ENCODE measurements at places on chromosomes 6 and 20.

- DNase-seq = no peak
Observed at GRCh38 chr6:52016915-52017748, 70.3 kb downstream of the PKHD1 start.

DNA sequence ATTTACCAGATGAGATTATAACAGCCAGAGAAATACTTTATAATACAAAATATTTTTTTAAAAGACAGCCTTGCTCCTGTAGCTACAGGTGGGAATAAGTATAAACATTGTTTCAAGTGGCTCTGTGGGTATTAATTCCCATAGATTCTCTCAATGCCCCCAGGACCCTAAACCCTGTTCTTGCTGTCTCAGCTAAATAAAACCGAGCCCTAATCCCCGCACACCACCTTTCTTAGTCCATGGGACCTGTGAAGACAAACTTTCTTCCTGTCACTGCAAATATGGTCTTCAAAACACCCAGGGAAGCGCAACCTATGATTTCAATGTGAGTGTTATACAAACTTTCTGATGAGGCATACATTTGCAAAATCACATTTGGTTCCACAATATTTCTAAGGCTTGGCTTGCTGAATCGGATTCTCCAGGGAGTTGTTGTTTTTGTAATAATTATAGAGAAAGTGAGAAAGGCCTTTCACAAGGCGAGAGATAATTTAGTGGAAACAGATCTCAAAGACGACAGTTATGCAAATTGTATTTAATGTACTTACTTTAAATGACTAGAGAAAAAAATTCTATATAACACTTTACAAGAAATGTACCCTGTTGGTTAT is 11.1 kb downstream of the SMLR1 start:
- no peak for DNase-seq

- DNase-seq = no peak
Observed at GRCh38 chr6:37463110-37463509, 30.1 kb downstream of the CMTR1 start.

GRCh38 chr20:2395136-2395535 is 14.4 kb downstream of the TGM6 start:
- DNase-seq = no peak

DNA sequence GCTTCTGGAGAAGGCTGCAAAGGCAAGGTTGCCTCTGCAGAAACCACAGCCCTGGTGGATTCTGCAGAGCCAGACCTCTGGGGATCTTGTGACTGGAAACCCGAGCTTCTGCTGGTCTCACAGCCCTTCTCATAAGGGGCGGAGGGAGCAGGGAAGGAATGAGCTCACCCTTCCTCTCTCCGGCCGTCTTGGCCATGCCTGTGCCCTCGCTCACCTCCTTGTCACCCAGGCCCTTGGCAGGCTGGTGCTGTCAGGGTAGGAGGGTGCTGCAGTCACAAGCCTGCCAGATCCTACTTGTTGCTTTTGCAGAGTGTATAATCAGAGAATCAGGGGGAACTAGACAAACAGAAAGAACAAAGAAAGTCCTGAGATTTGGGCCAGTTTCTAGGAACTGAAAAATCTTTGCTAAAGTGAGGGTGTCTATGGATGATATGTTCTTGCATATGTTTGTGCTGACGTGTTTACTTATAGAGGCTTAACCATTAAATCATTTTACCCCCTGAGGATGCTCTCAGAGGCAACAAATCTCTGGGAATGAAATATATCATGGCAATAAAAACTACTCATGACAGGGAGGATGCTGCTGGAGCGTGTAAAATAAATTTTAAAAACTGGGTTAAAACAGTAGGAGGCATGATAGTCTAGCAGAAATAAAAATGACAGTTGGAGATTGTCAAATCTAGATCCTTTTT is 244.9 kb upstream of the SOX4 start:
- peak; percentile 64 for DNase-seq

GRCh38 chr6:65989676-65990075 is 282.6 kb upstream of the EYS start:
- DNase-seq = no peak

- DNase-seq = peak; percentile 48
Observed at GRCh38 chr6:145214570-145214969, 520.8 kb downstream of the EPM2A start.

DNA sequence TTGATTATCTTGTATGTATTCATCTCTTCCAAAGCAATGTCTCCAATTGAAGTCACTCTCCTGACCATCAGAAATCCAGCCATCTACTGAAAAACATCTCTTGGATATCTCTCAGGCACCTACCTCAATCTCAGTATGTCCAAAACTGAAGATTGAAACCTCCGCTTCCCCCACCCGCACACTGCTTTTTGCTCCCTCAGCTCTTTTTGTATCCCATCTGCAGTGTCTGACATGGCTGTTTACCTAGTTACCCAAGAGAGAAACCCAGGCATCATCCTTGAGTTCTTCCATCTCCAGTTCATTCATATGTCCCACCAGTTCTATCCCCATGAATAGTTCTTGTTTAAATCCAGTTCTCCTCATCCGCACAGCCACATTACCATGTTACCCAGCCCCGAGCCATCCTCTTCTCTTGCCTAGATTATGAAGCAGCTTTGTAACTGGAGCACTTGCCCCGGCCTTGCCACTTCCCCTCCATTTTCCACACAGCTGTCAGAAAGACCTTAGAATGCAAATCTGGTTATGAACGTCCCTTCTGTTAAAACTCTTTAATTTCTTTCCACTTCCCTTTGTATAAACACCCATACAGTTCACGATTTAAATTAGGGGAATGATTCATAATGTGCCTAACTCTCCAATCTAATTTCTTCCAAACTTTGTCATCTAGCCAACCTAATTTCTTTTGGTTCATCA is 40.5 kb upstream of the GCLC start:
- no peak for DNase-seq

DNA sequence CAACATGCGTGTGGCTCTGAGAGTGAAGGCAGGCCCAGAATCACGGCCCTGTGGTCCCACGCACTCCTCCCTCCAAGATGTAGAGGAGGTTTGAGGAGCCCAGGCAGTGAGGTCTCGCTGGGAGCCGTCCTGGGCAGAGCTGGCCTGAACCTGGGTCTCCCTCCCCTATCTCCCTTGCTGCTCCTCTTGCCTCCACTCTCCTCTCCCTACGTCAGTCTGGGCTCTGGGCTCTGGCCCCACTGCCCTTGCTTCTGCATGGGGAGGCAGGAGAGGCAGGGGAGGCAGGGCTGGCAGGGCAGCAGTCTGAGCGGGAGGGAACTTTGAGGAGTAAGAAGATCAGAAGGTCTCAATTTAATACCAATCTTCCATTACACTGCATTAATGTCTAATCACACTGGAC is 375.1 kb downstream of the ZFAND3 start:
- DNase-seq = no peak

DNA sequence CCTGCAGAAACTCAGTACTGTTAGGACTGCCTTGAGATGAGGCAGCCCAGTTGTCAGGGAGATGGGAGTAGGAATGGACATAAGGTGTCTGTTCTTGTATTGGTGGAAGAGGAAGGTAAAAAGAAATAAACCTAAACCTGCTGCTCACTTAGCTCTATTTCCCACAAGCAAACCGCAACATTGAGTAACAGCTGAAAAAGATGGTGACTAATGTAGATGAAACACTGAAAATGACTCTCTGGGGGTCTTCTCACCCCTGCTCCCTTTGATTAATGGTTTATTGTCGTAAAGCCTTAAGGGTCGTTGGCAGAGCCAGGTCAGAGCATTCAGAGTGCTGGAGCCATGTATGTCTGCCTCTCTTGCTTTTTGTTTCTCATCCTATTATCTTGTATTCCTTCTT is 87.5 kb downstream of the FOXO3 start:
- peak; percentile 59 for DNase-seq

GRCh38 chr6:6595952-6596351 is 7.4 kb downstream of the LY86 start:
- DNase-seq = no peak

GRCh38 chr6:24148684-24149083 is 22.7 kb downstream of the NRSN1 start:
- DNase-seq = no peak

DNA sequence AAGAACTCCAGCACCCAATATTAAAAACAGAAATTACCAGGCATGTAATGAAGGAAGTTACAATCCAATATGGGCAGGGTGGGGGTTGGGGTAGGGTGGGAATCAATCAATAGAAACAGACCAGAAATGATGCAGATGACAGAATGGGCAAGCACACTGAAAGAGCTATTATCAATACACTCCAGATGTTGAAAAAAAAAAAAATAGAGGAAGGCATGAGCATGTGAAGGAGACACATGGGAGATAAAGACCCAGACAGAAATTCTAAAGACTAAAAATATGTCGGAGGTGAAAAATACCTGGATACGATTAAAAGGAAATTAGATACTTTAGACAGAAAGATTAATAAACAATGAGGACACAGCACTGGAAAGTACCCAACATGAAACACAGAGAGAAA is 19.1 kb upstream of the ZC3H12D start:
- no peak for DNase-seq

DNA sequence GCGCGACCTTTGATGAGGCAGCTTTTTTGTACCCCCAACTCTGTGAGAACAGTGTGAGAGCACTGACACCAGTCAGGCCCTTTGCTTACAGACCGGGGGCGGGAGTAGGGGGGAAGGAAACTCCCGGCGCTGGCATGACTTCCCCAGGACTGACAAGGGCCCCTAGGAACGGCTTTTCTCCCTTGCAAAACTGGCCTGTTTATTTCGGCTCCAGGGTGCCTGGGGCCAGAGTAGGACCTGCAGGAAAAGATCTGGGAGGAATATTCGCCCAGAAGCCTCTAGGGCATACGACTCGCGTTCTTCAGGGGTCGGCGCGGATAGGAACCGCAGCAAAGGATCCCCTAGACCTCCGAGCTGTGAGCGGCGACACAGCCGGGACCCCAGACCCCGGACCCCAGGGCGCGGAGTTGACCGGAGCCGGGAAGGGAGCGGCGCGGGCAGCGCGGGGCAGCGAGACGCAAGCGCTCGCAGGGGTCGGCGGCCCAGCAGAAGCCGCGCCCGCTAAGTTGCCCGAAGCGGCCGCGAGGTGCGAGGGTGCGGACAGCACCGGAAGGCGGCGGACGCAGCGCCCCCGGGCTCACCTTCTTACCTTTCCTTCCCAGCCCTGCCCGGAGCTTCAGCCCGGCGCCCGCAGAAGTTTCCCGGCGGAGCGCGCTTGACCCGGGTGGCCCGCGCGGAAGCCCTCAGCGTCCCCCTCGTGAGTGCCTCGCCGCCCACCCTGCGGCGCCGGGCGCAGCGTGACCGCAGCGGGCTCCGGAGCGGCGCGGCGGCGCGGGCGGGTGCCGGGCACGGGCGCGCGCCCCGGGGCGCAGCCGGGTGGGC is at the start of gene POPDC3:
Gene POPDC3, minus strand, starts transcription at position 771 of the 822 bp plus-strand sequence. CDS start 18,105 bp downstream, outside the sequence.
- DNase-seq = peak; percentile 57

DNA sequence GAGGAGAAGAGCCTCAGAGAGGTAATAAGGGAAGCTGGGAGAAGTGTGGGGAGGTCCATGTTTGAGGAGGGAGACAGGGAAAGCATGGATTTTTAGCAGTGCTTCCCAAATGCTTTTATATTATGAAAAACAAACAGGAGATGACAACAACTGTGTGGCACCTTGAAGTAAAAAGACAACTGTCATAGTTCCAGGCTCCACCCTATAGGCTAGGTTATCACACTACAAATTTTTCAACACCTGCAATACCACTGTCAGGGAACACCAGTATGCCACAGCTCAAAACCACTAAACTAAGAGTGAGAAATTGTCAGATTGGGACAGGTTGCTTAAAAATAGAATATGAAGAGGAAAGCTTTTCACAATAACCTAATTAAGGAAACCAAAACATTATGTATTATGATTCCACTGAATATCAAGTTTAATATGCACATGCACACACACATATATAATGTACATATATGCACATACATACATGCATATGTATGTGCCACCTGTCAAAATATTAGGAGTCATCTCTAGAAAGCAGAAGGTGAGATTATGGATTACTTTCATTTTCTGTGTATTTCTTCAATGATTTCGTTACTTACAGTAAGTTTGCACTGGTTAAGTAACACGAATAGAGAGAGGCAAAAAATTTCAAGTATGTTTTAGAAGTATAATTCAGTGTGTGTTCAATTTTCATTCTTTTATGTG is 261.2 kb downstream of the PTPRK start:
- DNase-seq = no peak

DNA sequence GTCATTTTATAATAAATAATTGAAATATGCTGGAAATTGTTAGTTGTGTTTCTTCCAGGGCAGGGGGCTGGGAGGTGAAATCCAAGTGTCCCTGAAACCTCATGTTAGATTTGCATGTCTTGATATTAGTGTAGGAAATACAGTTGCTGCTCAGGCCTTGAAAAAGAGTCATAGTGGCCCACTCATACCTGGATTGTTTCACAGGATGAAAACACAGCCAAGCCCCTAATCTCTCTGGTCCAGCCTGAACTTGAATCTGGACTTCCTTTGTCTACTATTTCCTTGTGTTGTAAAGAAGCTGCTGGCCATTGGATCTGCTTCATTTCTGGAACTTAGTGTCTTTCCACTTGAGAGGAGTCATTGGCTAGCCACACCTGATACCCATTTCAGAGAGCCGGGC is 108.8 kb upstream of the JARID2 start:
- DNase-seq = no peak

DNA sequence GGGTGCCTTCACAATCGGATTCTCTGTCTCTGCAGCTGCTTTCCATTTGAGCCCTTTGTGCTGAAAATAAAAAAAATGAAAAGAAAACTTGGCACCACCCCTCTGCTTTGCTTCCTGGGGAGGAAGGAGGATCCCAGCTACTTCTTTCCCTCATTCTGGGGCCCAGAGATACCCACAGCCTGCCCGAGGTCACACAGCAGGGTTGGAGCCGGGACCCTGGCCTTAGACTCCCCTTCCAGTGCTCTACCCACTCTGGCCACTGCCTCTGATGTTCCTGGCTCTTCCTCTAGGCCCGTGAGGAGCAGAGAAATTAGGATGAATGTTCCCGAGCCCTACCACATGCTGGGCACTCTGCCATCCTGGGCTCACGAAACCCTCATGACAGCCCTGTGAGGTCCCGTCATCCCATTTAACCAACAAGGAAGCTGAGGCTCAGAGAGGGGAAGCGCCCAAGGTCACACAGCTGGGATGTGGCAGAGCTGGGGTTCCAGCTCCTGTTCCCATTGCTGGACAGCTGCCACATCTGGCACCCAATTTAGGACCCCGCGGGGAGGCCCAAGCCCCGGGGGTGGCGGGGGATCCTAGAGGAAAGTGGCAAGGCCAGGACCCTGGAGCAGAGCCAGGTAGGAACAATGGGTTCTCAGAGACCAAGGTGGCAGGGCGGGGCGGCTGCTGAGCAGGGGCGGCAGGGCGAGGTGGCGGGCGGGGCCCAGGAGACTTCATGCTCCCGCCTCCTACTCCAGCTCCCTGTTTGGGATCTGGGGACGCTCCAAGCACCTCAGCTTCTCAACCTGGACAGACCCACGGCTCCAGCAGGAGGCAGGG is 76.6 kb downstream of the CEBPB start:
- DNase-seq = peak; percentile 80

Data from fibroblast of skin of right biceps (primary cell).